Stimulated activated CD4-positive, alpha-beta T cell treated with anti-CD3 and anti-CD28 coated beads, Interleukin-1b, Interleukin-23, amount 100 ng/mL, for 1 hour (primary cell): ENCODE measurements at places on chromosomes 11 and 22.

DNA sequence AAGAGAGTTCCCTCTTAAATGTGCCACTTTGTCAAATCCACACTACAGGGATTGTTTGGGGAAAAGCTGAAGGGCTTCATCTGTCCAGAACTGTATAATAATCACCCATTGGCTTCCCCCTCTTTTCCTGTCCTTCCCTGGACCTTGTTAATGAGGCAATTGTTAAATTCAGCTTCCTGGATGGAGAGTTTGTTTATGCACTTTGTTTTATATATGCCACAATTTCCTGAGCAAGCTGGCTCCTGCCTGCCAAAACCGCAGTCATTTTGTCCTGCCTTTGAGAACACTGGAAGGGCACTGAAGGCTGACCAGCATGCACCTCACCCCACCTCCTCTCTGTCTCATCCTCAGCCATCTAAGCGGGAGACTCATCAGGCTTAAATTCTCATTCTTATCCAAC, 86.2 kb downstream of the MSANTD4 start:
- no peak for DNase-seq

DNA sequence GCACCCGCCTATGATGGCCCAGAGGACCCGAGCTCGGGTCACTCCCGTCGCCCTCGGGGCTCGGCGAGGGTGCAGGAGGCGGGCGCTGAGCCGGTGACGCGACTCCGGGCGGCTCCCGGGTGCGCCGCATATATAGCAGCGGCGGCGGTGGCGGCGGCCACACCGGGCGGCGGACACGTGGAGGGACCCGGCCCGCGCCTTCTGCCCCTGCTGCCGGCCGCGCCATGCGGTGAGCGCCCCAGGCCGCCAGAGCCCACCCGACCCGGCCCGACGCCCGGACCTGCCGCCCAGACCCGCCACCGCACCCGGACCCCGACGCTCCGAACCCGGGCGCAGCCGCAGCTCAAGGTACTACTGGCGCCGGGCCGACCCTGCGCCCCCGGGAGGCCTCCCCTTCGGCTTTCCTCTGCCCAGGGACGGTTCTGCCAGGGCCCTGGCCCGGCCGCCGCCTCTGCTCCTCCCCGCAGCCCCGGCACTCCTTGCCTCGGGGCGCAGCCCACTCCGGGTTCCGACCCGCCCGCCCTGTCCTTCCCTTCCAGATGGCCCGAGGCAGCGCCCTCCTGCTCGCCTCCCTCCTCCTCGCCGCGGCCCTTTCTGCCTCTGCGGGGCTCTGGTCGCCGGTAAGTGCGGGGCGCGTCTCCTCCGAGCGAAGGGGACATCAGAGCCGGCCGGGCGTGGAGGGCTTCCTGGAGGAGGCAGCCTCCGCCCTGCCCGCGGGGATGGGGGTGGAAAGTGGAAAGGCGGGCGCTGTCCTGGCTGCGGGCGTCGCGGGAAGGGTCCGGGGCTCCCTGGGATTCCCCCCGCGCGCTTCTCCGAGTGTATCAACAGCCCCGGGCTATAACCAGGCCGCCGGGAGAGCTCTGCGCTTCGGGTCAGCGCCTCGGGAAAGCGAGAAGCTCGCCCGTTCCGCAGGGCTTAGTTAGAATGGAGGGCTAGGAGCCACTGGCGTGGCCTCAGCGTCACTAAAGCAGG, at the start of gene GAL:
Gene GAL (plus strand): TSS at position 160 of the 972 bp plus-strand sequence. CDS start 380 bp downstream, at position 540.
- DNase-seq, result no peak

DNA sequence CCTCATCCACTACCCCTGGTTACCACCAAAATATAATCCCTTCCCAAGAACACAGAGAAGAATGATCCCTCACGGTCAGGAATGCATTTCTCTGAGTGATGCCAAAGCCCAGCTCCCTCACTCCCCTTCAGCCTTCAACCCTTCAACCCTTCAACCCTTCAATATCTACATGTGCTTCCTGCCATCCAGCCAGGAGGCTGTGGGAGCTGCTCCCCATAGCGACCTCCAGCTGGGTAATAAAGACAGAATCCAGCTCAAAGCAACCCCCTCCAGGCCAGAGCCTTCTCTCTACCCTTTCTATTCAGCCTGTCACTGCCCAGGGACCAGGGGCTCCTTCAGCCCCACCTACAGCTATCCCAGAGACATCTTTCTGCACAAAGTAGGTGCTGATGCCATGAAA, 2.7 kb downstream of the ARHGAP1 start:
- DNase-seq, result no peak

DNA sequence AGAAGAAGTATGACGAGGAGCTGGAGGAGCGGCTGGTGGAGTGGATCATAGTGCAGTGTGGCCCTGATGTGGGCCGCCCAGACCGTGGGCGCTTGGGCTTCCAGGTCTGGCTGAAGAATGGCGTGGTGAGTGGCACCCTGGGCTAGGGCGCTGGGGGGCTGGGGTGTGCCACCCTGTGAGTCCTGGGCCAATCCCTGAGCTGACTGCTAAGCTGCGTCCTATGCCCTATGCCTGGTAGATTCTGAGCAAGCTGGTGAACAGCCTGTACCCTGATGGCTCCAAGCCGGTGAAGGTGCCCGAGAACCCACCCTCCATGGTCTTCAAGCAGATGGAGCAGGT, 3.9 kb downstream of the TAGLN start:
- no peak for DNase-seq

DNA sequence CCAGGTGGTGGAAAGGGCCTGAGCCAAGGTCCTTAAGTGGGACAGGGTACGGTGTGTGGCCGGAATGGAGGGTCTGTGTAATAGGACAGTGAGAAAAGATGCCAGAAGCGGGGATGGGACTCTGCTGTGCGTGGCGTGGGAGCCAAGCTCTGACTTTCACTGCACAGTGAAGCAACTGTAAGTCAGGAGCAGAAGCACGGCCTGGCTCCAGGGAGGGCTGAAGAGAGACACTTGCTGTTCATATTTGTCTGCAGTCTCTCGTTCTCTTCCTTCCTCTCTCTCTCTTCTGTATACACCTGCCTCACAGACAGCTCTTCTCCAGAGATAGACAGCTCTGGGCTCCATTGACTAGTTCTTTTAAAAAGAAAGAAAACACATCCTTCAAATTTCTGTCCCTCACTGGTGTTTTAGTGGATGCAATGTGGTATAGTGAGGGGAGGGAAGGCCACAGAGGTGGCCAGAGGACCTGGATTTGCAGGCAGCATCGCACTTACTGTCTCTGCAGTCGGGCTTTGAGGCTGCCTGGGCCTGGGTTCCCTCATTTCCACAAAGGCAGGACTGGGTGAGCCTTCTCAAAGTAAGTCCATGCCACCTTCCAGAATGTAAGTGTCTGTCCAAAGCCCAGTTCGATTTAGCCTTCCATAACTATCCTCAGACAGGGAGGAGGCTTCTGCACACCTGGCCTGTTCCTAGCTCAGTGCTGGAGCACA, 2.1 kb downstream of the IL17RA start:
- DNase-seq, result no peak

- no peak for DNase-seq
These were observed 1.7 kb downstream of the MN1 start for GRCh38 chr22:27799827-27800249.

GRCh38 chr11:12483604-12484003, 106.2 kb downstream of the PARVA start:
- no peak for DNase-seq

DNA sequence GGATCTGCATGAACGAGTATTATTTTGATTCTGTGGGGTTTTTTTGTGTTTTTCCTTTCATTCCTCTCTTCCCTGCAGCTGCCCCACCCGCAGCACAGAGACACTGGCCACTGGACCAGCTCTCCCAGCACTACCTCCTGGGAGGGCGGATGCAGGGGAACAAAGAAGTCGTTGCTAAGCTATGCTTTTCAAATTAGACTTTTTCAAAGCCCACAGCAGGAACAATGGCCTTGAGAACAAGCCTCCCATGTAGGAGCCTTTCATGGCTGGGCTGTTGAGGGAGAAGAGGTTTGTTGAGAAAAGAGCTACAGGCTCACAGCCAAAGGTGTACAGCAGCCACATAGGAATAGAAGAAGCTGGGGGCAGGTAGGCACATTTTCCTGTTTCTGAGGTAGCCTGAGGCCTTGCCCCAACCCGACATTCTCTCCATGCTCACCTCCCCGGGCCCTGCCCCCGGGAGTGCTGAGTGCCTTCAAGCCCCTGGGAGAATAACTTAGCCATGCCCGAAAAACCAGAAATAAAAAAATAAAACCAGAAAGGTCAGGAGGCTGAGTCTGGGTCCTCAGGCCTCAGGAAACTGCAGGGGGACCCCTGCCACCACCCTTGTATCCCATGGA, 20.5 kb upstream of the SYT12 start:
- no peak for DNase-seq

DNA sequence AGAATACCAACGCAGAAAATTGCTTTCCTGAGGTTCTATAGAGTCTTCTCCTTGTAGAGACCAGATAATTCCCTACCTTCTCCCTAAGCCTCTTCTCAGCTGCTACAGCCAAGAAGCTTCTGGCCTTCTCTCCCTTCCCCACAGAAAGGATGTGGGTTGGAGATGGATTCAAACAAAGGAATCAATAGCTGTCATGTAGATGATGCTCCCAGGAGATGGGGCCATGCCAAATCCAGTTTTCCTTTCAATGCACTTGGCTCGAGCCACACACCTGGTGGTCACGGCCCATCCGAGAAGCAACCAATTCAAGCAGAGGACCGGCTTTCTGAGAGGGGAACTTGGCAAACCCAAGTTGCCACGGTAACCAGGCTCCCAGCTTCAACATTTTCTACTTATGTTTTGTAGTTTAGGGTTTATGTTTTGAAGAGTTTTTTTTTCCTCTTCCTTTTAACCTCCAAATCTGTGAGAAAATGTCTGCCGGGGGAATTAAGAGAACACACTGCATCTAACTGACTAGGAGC, 31.3 kb upstream of the OPCML start:
- DNase-seq, result no peak

- DNase-seq, result no peak
These were observed 458.3 kb downstream of the TBC1D22A start for GRCh38 chr22:47220752-47221151.

DNA sequence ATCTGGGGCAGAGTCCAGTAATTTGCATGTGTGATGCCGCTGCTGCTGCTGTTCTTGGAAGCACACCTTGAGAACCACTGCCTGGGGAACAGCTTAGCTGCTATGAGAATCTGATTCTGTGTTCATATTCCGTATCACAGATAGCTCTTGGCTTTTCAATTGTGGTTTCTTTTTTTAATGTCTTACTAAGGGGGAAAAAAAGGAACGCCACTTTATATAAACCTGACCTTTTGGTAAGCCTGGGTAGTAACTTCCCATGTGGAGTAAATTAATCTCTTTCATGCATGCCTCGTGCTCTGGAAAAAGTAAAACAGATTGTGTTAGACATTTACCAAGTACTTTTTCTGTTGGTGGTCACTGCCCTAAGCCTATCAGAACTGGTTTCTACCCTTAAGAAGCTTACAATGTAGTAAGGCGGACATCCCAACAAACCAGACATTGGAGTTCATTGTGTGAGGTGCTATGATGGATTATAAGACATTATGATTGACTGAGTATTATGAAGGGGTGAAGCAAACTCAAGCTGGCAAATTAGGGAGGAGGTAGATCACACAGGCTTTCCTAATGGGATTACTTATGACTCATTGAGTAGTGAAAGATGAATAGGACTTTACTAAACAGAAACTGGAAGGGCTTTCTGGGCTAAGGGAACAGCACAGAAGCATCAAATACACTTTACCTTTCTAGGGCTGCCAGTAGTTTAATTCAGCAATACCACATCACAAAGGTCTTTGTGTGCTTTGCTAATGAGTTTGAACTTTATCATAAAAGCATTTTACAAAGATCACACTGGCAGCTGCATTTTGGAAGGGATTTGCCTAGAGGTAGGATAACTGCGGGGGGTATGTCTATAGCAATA, 64.7 kb downstream of the MAML2 start:
- DNase-seq, result no peak

GRCh38 chr11:113377681-113378412, 9.7 kb upstream of the ANKK1 start:
- no peak for DNase-seq

- no peak for DNase-seq
These were observed 617.2 kb upstream of the CHORDC1 start for GRCh38 chr11:90840071-90840470.

DNA sequence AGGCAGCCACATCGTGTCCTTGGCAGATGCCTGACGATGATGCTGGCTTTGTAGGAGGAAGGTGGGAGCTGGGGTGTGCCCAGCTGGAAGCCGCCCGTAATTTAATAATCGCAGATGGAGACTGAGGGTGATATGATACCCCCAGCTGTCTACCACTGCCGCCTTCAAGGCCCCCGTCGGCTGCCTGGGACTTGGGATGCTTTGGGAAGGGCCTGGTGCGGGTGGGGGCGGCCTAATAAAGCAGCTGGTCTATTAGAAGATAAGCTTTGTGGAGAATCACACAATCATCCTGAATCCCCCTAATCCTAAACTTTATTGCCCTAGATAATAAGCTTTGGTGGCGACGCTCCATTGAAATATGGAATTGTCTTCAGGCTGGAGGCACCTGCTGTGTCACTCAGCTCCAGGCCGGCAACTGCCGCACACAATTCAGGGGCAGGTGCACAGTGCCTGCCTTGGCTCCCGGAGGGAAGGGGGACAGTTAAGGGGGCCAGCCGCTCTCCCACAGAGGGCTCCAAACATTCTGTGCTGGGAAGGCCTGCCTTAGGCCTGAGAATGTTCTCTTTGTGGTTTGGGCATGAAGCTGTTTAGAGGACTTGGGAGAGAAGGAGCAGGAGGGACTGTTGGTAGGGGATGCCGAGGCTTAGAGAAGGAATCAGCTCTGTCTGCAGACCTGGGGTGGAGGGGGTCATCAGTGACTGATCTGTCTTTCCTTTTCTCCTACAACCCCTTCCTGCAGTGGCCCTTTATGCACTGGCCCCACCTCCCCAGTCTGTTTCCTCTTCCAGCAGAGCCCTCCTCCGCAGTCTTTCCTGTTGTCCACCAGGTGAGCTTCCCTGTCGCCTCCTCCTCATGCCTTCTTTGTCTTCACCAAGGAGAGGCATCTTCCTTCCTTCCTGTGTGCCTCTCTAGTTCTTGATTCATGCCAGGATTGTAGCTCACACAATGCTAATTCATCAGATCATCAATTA, 65.3 kb downstream of the ARL14EP start:
- no peak for DNase-seq

GRCh38 chr22:19187716-19188563, 9.4 kb upstream of the SLC25A1 start:
- DNase-seq, result no peak

DNA sequence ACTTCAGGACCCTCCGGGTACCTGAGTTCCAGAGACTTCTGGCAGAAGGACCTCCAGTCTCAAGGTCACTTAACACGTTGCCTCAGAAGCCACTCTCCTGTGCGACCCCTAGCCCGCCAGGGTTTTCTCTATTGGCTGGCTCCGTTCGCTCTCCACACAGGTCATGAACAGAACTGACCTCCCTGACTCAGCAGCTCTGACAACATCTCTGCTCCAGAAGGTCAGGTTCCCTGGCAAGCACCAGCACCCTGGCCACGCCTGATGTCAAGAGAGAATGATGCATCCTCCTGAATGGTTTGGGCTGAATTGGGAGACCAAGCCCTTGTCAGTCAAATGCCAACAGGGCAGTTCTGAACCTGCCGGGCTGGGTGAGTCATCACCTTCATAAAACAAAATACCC, 84.3 kb upstream of the TMEM45B start:
- DNase-seq, result no peak

- no peak for DNase-seq
These were observed 52.6 kb downstream of the TENM4 start for GRCh38 chr11:79388201-79388600.

- no peak for DNase-seq
These were observed 4.0 kb downstream of the UCP2 start for GRCh38 chr11:73978576-73979086.

- DNase-seq, result no peak
These were observed at the start of gene MIAT for GRCh38 chr22:26656891-26657851. Gene MIAT (plus strand): TSS chr22:26657588.
